ENCODE measurements at places on chromosomes 2 and 18.

DNA sequence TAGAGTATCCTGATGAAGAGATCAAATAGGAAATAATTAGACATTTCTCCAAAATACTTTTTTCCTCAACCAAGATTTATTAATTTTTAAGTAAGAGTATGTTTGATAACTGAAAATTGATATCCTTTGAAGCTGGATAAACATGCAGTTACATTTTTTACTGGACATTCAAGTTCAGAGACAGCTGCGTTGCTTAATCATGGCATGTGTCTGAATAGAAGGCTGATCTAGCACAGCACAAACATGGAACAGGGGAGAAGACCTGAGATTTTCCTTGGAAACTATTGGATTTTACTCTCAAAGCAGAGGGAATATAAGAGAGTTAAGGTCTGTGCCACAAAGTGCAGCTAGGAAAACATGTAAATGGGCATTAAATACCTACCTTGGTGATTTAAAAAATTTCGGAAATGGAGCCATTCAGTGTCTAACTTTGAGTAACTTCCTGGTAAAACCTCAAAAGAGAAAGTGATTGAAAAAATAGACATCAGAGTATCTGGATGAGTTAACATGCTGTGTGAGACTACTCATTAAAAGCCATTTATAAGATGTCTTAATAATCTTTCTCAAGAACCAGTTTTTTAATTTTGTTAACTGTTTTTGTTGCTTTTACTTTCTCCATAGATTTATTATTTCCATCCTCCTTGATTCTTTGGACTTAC lies 31.8 kb downstream of the CRIM1 start:
- DNase-seq: no peak

- no peak for DNase-seq
Measured at GRCh38 chr2:188416367-188416766, 124.7 kb downstream of the GULP1 start.

DNA sequence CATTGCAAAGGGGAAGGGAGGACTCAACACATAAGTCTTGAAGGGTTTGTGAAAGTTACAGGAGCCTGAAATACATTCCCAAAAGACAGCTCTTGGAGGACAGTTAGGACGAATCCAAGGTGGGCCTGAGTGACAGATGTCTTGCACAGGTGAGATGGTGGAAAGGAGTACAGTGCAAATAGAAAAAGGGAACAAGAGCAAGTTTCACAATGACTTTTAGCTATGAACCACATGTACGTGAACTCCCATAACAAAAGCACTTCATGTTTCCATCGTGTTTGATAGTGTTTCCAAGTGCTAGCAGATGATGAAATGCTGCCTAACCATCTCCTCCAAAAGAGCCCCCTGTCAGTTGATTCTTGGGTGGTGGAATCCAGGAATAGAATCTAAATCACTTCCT lies 1.8 kb downstream of the IL18RAP start:
- DNase-seq: no peak

DNA sequence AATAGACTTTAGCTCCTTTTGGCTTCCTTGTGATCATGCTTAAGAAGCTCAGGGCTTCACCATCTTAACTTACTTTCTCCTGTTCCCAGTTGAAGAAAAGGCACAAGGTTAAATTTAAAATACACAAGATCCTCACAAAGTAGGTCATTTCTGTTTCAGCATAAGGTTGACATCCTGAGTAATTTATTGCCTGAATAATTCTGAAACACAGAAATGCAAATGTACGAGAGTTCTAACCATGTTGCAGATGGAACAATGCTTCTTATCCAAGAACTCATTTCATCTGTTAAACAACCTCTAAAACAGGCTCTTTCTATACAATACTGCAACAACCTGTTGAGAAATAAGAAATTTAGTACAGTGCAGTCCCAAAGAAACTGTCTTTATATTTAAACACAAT lies 395.2 kb downstream of the BCL11A start:
- DNase-seq: no peak

GRCh38 chr18:35005963-35006577 lies 35.1 kb upstream of the MAPRE2 start:
- DNase-seq: peak; percentile 86

GRCh38 chr18:77815666-77816338 lies 566.2 kb downstream of the GALR1 start:
- DNase-seq: no peak

GRCh38 chr2:100677611-100678185 lies 114.9 kb downstream of the PDCL3 start:
- no peak for DNase-seq

GRCh38 chr2:222796413-222797103 lies 64.3 kb upstream of the ACSL3 start:
- DNase-seq: peak; percentile 51

DNA sequence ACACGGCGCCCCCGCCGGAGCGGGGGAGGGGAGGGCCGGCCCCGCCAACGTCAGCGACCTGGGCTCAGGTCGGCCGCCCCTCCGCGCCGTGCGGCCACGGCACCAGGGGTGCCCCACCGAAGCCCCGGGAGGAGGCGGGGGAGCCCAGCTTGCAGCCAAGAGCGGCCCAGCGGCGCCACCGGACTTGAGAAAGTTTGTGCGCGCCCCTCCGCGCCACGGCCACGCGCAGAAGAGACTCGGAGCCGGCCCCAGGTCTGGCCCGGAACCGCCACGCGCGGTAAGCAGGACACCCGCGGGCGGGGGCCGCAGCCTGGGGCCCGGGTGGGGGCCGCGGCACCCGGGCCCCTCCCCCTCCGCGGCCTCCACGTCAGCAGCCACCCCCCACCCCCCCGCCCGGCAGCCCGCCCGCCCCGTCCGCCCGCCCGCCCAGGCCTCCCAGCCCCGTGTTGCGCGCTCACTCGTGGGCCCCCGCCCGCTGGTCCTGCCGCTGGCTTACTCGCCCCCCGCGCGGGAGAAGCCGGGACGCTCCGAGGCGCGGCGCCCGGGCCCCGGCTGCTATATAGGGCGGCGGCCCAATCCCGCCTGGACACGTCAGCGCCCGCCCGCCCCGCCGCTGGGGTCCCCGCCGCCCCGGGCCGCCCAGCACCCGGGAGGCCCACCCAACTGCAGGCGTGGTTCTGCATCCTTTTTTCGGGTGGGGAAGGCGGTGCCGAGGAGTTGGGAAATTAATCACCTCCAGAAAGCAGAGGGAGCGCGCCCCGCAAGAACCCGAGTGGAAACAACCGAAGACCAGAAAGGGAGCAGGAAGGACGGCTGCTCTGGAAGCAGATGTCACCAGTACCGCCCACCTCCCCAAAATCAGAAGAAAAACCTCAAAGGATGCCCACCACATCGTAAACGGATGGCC lies 42.9 kb downstream of the HDLBP start:
- peak; percentile 88 for DNase-seq

- DNase-seq: no peak
Measured at GRCh38 chr2:2992634-2993033, 385.0 kb downstream of the EIPR1 start.

GRCh38 chr2:42659609-42660008 lies 91.2 kb downstream of the MTA3 start:
- no peak for DNase-seq

GRCh38 chr18:43265465-43265864 lies 11.8 kb downstream of the SYT4 start:
- DNase-seq: no peak

DNA sequence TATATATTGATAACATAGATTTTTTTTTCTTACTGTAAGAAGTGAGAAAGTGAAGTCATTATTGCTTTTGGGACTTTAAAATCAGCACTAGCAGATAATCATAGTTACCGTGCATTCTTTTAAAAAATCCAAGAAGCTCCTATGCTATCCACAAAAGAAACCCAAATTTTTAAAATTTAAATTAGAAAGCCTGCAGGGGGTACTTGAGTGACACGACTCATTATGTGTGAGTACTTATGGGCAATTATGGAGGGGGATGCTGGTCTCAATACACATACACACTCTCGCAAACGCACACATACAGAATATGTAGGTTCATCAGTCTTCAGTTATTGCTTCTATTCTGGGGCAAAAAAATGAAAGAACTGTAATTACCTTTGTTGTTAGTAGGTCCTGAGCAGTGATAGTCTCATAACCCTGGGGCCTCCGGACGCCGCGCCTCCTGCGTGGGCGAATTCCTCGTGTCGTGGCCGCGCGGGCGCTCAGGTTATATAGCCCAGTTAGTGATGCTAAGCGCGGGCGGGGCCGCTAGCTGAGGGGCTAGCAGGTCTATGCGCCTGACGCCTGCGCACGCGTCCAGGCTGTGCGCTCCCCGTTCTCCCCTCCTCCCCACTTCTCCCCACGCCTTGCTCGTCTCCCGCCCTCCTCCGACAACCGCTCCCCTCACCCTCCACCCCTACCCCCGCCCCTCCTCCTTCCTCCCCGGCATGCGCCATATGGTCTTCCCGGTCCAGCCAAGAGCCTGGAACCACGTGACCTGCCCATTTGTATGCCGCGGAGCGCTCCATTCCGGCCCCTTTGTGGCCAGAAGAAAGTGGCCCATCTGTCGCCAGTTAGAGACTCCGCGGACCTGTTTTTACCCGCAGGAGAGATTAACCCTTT lies at the start of gene NEUROD1:
Gene NEUROD1 (minus strand): TSS at position 463 of the 882 bp plus-strand sequence. CDS start 1,657 bp downstream, outside the sequence.
- DNase-seq: no peak

- no peak for DNase-seq
Measured at GRCh38 chr2:232486558-232487384, 863 bp downstream of the ECEL1 start.

GRCh38 chr2:218081695-218082094 lies 12.6 kb downstream of the RUFY4 start:
- DNase-seq: peak; percentile 47

DNA sequence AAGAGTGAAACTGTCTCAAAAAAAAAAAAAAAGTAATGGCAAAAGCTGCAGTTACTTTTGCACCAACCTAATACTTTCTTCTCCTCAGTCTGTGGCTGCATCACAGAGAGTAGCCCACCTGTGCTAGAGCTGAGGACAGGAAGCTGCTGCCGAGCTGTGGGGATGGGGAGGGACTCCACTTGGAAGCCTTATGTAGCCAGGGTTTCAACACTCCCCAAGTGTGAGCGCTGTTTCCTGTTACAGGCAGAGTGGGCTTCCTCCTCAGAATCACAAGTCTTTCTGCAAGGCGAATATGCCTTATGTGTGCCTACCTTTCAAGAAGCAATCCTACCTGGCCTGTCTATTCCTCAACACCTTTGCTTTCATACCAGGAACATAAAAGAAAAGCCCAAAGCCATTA lies 36.3 kb upstream of the CYP27C1 start:
- DNase-seq: no peak

- DNase-seq: no peak
Measured at GRCh38 chr18:66764230-66764629, 160.3 kb upstream of the CDH19 start.

DNA sequence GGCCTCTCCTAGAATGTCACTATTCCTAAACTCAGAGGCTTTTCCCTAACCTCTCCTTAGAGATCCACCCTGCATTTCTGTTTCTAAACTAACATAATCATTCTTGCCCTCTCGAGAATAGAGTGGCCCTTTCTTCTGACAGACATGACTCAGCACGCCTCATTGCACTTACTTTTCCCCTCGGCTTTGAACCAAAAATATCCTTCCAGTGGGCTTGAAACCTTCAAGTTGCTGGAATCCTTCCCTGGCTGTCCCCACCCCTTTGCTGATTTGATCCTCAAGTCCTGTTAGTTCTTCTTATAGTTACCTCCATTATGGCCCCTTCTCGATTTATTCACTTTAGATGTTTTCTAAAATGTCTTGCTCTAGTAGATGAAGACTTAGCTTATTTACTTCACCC lies 158.0 kb downstream of the LTBP1 start:
- DNase-seq: no peak

DNA sequence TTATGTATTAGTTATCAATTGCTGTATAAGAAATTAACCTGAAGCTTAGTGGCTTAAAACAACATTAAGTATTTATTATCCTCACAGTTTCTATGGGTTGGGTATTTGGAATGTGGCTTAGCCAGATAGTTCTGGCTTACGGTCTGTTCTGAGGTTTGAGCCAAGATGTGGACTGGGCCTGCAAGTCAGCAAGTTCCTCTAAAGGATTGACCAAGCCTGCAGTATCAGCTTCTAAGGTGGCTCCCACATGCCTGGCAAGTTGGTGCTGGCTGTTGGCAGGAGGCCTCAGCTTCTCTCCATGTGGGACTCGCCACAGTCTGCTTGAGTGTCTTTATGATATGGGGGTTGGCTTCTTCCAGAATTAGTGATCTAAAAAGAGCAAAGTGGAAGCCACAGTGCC lies 45.0 kb upstream of the TCF4 start:
- no peak for DNase-seq

DNA sequence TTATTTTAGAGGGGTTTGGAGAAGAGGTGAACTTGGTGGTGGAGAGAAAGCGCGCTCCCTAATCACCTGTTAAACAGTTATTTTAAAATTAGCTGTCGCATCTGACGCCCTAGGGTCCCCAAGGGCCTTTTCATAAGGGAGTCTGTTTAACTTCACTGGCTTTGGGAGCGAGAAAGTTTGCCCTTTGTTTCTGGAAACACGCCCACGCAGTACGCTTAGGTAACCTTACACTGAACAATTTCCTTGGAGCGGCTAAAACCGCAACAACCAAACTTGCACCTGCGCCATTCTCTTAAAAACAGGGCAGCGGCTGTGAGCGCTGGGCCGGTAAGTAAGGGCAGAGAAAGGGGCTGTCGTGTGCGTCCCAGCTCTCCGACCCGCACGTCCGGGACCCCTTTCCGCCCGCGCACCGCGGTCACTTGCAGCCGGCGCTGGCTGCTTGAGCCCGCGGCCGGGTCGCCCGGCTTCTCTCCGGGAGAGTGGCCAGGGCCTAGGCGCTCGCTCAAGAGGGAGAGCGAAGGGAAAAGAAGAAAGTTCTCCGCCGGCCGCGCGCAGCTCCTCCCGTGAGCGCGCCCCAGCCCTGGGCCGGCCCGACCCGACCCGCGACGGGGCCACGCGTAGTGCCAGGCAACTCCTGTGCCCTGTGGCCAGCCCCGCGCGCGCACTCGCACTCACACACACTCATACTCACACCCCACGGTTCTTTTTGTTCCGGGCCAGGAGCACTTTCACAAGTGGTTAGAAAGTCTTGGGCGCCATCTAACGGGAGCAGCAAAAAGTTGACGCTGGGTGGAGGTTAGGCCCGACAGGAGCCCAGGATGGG lies 19.2 kb downstream of the POU3F3 start:
- peak; percentile 60 for DNase-seq

- DNase-seq: no peak
Measured at GRCh38 chr2:227503433-227504406, 31.8 kb downstream of the AGFG1 start.

- DNase-seq: no peak
Measured at GRCh38 chr18:29648891-29649290, 1393.7 kb downstream of the DSC3 start.

- DNase-seq: no peak
Measured at GRCh38 chr2:228065686-228066085, 115.8 kb downstream of the SPHKAP start.

DNA sequence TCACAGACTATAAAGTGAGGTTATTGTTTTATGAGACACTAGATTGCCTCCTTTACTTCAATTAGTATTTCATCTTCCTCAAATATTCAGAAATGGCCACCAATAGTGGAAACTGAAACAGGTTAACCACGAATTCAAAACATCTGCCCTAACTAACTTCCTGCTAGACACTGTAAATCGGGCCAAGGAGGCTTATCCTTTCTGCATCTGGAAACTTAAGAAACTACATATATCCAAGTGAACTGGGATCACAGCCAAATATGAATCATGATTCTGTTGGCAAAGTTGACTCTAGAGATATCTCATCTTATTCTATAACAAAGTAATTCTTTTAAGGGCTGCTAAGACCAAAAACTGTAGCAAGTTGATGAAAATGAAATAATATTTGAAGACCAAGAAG lies 136.6 kb upstream of the ZC3H15 start:
- DNase-seq: peak; percentile 96

GRCh38 chr2:227824711-227825110 lies 11.1 kb downstream of the CCL20 start:
- no peak for DNase-seq

GRCh38 chr2:160735696-160736095 lies 242.1 kb upstream of the RBMS1 start:
- no peak for DNase-seq

GRCh38 chr18:71673498-71673897 lies 870.6 kb downstream of the CBLN2 start:
- no peak for DNase-seq

Data from umbilical cord (tissue), 2 donors.